ENCODE measurements at places on chromosomes 3 and 15.
A peak's percentile ranks its signal among the peaks of the same experiment; 100 is the strongest.

- no peak for DNase-seq
Measured at GRCh38 chr3:87626546-87626945, 350.2 kb upstream of the POU1F1 start.

- DNase-seq, result no peak
Measured at GRCh38 chr3:8524249-8524648, 22.6 kb downstream of the LMCD1 start.

GRCh38 chr3:58868097-58868779 lies 181.6 kb downstream of the CFAP20DC start:
- DNase-seq, result no peak

DNA sequence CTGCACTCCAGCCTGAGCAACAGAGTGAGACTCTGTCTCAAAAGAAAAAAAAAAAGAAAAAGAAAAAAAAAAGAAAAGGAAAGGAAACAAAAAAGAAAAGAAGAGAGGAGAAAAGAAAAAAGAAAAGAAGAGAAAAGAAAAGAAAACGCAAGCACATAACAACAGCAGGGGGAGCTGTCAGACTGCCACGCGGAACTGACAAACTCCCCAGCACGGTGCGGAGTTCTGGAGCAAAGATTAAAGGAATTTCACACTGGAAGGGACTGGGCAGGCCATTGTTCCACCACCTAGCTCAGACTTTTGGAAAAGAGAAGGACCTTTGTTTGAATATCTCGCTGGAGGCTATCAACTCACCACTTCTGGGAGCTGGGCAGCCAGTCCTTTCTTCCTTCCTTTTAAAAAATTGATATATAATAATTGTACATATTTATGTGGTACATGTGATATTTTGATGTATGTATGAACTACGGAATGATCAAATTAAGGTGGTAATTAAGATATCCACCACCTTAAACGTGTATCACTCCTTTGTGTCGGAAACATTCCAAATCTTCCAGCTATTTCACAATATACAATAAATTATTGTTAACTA lies 40.5 kb downstream of the DPPA2 start:
- DNase-seq, result peak; percentile 44

- DNase-seq, result no peak
Measured at GRCh38 chr3:160226026-160226907, 1.0 kb downstream of the C3orf80 start.

DNA sequence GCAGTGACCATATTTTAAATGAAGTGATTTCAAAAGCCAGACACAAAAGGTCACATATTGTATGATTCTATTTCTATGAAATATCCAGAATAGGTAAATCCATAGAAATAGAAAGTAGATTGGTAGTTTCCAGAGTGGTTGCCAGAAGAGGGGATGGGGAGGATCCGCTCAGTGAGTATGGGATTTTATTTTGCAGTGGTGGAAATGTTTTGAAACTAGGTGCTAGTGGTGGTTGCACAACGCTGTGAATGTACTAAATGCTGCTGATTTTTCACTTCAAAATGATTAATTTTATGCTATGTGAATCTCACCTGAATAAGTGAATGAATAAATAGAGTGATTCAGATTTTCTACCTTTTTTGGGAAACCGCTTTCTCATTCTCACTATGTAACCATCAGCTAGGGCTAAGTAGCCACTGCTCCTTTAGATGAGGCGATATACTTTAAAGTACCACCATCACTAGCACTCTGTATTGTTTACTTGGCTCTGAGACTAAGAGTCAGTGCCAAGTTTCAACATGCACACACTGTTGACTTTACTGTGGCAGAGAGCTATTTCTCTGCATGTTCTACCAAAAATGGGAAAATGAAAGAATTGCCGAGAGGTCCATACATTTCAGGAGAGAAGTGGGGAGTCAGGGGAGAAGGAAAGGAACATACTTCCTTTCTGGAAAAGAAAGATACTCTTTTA lies 90.7 kb upstream of the GOLIM4 start:
- no peak for DNase-seq

DNA sequence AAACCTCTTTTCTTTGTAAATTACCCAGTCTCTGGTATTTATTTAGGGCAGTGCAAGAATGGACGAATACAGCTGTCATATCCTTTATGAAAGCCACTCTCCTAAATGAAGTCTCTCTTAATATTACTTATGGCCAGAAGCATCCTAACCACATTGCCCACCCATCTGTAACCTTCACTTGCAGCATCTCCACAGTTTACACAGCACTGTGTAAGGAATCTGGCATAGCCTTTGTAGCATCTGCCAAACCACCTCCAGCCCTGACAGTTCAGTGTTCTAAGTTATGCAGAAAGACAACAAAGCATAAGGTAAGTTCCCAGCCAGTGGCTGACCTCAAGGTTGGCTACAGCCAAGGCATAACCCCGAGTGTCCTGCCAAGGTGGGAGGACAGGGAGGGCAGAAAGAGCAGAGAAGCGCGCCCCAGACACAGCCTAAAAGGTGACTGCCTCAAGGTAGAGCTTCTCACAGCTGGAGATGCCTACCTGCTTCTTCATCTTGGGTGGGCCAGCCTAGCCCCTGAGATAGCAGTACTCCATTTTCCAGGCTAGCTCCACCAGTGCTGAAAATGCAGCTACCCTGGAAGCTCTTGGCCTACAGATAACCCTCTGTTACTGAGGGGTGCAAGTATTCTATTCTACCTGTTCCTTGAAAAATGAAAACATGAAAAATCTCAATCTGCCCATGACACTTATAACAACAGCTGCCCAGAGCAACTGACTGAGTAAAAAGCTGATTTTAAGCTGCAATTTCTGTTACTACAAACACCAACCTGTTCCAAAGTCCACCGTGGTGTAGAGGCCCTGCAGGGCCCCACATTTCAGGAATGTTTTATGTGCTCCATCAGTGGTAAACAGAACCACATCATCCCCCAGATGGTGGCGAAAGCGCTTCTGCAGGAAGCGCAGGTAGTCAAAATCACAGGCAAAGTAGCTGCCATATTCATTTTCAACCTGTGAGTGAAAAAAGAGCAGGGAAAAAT lies 39.3 kb downstream of the GLB1 start:
- no peak for DNase-seq

GRCh38 chr15:95106801-95107200 lies 875.4 kb downstream of the MCTP2 start:
- no peak for DNase-seq

GRCh38 chr3:128278130-128278529 lies 124.8 kb downstream of the EEFSEC start:
- DNase-seq, result no peak

DNA sequence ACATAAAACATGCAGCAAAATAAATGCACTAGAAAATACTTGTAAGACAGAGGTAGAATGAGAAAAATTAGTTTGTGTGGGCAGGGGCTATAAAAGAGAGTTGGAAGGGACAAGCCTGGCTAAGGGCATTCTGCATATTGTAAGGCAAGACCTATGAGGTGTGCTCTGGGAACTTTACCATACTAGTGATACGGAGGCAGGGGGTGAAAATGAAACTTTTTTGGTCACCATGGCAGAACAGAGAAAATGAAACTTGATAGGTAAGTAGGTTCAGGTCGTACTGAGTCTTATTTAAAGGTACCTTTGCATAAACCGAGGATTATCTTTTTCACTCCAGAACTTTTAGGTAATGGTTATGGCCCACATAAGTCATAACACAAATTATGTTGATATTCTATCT lies 74.7 kb upstream of the ACKR4 start:
- no peak for DNase-seq

DNA sequence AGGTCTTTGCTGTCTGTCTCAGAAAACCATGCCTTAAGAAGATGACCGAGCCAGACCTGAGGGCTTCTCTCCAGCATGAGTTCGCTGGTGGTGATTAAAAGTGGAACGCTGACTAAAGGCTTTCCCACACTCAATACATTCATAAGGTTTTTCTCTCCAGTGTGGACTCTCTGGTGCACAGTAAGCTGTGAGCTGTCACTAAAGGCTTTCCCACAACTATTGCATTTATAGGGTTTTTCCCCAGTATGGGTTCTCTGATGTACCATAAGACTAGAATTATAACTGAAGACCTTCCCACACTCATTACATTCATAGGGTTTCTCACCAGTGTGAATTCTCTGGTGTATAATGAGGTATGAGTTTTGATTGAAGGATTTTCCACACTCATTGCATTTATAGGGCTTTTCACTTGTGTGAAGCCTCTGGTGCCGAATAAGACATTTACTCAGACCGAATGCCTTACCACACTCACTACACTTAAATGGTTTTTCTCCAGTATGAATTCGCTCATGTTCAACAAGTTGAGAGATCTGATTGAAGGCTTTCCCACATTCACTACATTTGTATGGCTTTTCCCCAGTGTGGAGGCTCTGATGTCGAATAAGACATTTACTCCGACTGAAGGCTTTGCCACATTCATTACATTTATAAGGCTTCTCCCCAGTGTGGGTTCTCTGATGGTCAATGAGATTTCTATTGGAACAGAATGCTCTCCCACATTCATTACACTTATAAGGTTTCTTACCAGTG lies 21.9 kb upstream of the ZNF445 start:
- no peak for DNase-seq

DNA sequence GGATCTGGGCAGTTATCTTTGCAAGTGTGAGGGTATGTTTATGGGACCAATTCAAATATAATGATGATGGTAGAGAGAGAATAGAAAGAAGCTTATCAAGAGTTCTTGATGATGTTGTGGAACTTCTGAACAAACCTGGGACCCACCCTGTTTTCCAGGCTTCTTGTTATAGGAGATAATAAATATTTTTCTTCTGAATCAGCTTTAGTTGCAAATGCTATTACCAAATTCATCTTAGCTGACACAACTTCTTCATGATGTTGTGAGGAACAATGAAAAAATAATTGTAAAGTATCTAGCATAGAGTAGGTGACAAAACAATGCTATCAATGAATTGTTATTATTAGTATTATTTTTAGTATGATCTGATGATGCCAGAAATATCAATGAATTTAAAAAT lies 43.5 kb upstream of the PTX3 start:
- DNase-seq, result no peak

GRCh38 chr15:69154684-69155083 lies 5.8 kb upstream of the GLCE start:
- DNase-seq, result no peak

DNA sequence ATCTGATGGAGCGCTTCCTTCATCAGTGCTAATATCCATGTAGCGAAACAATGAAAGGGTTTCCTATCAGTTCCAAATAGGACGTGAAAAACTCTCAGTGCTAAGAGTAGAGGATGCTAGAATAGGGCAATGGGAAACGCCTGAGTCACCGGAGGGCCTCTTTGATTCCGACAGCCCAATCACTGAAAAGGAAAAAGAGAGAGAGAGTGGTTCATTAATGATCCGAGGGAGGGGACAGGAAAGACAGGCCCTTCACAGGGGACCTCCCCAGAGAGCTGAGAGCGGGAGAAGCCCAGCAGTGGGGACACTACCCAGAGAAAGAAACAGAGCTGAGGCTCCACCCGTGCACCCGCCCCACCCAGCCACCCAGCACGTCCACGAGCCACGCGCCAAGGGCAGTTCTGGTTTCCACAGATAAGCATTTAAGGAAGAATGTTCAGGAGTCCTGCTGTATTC lies 76.9 kb downstream of the RPN1 start:
- no peak for DNase-seq

DNA sequence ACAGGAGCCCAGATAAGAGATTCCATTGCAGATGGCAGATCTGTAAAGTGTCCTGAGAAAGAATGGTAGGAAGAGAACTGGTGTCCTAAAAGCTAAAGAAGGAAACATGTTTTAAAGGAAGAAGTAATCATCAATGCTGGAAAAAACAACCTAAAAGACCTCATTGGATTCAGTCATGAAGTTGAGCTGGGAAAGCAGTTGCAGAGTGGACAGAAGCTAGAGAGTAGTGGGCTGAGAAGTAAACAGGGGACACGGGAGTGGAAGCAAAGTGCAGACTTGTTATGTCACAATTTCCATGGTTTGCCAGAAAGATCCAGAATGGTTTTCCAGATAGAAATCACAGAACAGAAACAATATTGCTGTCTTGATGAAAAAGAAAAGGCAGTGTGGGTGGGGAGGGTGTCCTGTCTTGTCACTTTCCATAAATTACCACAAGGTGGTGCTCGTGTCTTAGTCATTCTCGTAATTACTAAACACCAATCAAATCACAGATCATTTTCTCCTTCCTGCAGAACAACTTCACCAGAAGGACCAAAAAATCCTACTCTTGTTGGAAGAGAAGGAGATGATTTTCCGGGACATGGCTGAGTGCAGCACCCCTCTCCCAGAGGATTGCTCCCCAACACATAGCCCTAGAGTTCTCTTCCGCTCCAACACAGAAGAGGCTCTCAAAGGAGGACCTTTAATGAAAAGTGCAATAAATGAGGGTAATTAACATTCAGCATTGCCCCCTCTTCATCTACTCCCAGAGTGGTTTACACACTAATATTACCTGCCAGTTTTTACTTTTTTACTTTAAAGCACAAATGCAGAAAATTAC lies 64.5 kb downstream of the KLHL25 start:
- DNase-seq, result peak; percentile 57

- DNase-seq, result no peak
Measured at GRCh38 chr15:50277370-50277769, 11.8 kb upstream of the HDC start.

DNA sequence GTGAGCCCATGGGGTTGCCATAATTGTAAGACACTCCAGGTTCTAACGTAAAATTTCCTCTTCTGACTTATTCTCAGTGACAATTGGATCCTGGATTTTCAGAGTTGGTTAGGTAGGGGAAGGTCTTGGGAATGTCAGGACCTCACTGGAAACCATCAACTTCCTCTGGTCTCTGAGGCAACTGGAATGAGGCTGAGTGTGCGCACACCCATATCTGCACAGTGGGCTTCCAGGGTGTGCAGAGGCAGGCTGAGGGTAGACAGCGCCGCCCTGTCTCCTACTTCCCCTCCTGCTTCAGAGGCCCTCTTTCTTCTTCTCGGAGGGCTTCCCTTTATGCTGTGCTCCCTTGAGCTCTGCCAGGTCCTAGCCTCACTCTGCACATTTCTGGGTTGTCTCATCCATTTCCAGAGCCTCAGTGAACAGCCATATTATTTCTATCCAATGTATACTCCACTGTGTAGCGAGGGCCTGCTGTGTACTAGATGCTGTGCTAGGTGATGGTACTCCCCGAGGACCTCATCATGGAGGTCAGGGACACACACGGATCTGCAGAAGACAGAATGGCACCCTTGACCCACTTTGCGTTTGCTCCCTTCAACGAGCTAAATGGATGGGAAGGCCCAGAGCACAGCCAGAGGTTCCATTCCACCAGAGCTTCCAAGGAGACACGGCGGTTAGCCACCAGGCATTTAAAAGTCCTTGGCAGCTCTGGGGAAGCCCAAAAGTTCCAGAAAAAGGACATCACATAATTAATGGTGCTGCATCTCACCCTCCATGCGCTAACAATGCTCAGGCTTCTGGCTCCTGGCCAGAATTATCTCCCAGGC lies 18.3 kb downstream of the ACAA1 start:
- DNase-seq, result no peak

GRCh38 chr15:60384526-60385126 lies 13.2 kb downstream of the ANXA2 start:
- no peak for DNase-seq

All from fibroblast of the conjunctiva (primary cell).